AG08395 (cell line): ENCODE measurements at places on chromosomes 1 and 21.

- DNase-seq, result peak; percentile 61
Measured at GRCh38 chr21:43611598-43612369, 47.5 kb downstream of the HSF2BP start.

GRCh38 chr1:244336232-244336899 lies 115.3 kb downstream of the ADSS2 start:
- no peak for DNase-seq

GRCh38 chr21:25297117-25297516 lies 310.2 kb downstream of the MRPL39 start:
- no peak for DNase-seq

DNA sequence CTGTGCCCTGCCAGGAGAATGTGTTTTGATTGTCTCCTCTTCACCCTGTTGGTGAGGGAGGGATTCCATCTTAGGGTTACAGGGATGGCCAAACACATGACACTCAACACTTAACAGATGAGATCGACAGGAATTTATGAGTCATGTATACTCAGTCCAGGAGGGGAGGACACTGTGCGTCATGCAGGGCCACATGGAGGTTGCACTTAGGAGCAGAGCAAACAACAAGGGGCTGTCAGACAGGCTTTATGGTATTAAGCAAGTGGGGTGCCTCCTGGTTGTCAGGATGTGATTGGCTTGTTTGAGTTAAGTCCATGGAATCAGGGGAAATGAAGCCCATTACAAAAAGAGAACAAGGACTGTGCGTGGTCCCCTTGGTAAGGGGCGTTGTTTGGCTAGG lies 26.9 kb downstream of the EDARADD start:
- no peak for DNase-seq

- no peak for DNase-seq
Measured at GRCh38 chr1:16153096-16153998, 2.5 kb downstream of the EPHA2 start.
